Renal cortex interstitium (tissue), 15 donors: ENCODE measurements at places on chromosomes 7 and 10. TPM values are rescaled to one million over a fixed set of nuclear protein-coding genes. Genes with fewer than 3 reads are reported as not detected.

SYT15 gene
- 5.0 TPM for polyA plus RNA-seq

SFRP5 gene
- 0.11 TPM for polyA plus RNA-seq

METTL2B gene
- polyA plus RNA-seq, result 32.2 TPM

SPAM1 gene
- polyA plus RNA-seq, result not detected

HTR7 gene
- polyA plus RNA-seq, result 0.50 TPM

GIMAP1 gene
- 2.3 TPM for polyA plus RNA-seq

ZNF518A gene
- 51.3 TPM for polyA plus RNA-seq

ASAH2 gene
- polyA plus RNA-seq, result 3.1 TPM

PI4K2A gene
- polyA plus RNA-seq, result 18.9 TPM

EGR2 gene
- 7.2 TPM for polyA plus RNA-seq

ITIH5 gene
- 25.4 TPM for polyA plus RNA-seq

RNF32 gene
- 2.7 TPM for polyA plus RNA-seq

AUTS2 gene
- polyA plus RNA-seq, result 90.7 TPM

CALU gene
- polyA plus RNA-seq, result 167 TPM

PNLIPRP1 gene
- polyA plus RNA-seq, result 0.23 TPM

SFTPD gene
- 2.1 TPM for polyA plus RNA-seq

PRSS37 gene
- 0.27 TPM for polyA plus RNA-seq

ACHE gene
- 3.4 TPM for polyA plus RNA-seq

MNX1 gene
- polyA plus RNA-seq, result 0.09 TPM

GTF2IRD1 gene
- 53.6 TPM for polyA plus RNA-seq

TMEM184A gene
- 6.0 TPM for polyA plus RNA-seq

CXCL12 gene
- 406 TPM for polyA plus RNA-seq

GPR26 gene
- not detected for polyA plus RNA-seq

EDRF1 gene
- polyA plus RNA-seq, result 32.9 TPM

CDC14C gene
- 0.11 TPM for polyA plus RNA-seq
